T-cell (primary cell): ENCODE measurements at places on chromosomes 1 and 21. TPM values are rescaled to one million over a fixed set of nuclear protein-coding genes. Genes with fewer than 3 reads are reported as not detected.
A peak's percentile ranks its signal among the peaks of the same experiment; 100 is the strongest.

DNA sequence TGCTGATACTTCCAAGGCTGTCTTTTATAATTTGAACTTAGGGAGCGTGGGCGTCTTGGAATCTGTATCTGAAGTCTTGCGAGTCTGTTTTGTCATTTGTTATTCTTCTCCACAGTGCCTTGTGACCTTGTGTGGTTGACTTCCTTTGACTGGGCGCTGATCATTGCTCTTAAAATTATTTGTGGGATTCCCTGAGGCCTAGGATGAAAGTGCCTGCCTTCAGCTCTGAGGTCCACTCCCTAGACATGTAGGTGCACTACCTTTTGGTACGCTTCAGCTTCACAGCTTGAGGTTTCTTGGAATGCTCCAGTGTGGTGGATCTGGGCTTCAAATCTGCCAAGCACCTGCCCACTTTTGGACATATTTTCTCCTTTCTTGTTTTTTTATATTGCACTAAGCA, 50.2 kb upstream of the IGSF5 start:
- no peaks in the 10 kb centered on the region for H3K36me3 ChIP-seq
- no peaks in the 10 kb centered on the region for H3K4me1 ChIP-seq
- no peaks in the 10 kb centered on the region for H3K27me3 ChIP-seq
- no peak overlapping the region for H3K4me3 ChIP-seq
- no peak for DNase-seq

The XCL2 gene
- 10.8 TPM for total RNA-seq

GRCh38 chr1:89259283-89259971, 13.2 kb downstream of the GBP5 start:
- no peak for DNase-seq
- peak overlapping the region; percentile 63 for H3K27ac ChIP-seq
- H3K4me1 ChIP-seq, result peaks cover 17% of the 10 kb centered on the region
- peak overlapping the region; percentile 0 for H3K4me3 ChIP-seq

The PKP1 gene
- 0.03 TPM for total RNA-seq

DNA sequence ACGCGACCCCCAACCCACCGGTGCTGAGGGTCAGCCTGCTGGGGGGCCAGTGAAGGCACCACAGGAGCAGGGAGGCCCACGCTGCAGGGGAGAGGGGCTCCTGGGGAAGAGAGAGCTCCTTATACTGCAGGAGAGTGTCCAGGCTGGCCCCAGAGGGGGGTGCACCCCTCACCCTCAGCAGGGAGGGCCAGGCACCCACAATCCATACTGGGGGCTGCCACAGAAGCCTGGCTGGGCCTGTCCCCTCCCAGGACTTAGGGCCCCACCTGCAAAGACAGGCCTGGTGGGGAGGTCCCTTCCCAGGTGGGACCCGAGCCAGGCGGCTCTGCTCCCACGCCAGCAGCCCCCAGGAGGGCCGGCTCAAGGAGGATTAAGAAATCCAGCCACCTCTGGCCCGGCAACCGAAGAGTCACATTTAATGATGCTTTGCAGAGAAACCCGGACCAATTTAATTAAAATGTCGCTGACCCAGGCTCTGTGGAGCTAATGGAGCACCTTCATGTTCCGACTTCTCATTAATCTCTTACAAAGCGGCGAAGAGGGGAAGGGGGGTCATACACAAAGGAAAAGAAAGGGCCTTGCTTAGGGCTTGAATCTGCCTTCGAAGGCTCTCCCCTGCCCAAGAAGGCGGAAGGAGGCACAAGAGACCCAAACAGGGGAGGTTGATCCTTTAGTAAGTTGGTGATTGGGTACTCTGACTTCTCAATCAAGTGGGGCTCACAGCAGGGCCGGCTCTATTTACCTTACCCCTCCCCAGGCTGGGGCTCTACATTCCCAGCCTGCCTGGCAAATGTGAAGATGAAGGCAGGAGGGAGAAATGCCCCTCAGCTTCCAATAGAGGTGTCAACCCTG, 25.0 kb downstream of the WNT9A start:
- no peak for DNase-seq
- H3K4me1 ChIP-seq, result no peaks in the 10 kb centered on the region
- no peak overlapping the region for H3K4me3 ChIP-seq
- H3K36me3 ChIP-seq, result no peaks in the 10 kb centered on the region
- H3K27ac ChIP-seq, result no peak overlapping the region

DNA sequence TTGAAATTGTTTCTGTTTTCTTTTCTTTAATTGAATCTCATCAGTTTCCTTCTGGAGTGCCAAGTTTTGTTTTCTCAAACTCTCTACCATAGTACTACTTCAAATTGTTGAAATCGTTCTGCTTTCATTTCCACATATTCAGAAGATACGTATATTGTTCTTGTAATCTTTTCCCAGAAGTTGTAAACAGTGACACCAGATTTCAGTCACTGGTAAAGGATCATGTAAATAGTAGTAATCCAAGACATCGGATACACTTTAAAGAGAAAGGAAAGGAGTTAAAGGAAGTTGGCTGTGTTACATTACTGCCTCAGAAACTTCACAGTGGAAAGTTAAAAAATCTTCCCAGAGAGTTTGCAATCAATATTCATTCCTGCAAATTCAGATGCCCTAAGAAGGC, 67.5 kb downstream of the RGL1 start:
- no peak for DNase-seq
- H3K4me1 ChIP-seq, result peaks cover 11% of the 10 kb centered on the region
- no peaks in the 10 kb centered on the region for H3K27me3 ChIP-seq
- peaks cover under 1% of the 10 kb centered on the region for H3K36me3 ChIP-seq
- no peak overlapping the region for H3K27ac ChIP-seq

The GSTM1 gene
- total RNA-seq, result 43.3 TPM

The HEYL gene
- total RNA-seq, result not detected

The LIN9 gene
- 3.8 TPM for total RNA-seq
